ENCODE measurements at places on chromosomes 7 and 10.

DNA sequence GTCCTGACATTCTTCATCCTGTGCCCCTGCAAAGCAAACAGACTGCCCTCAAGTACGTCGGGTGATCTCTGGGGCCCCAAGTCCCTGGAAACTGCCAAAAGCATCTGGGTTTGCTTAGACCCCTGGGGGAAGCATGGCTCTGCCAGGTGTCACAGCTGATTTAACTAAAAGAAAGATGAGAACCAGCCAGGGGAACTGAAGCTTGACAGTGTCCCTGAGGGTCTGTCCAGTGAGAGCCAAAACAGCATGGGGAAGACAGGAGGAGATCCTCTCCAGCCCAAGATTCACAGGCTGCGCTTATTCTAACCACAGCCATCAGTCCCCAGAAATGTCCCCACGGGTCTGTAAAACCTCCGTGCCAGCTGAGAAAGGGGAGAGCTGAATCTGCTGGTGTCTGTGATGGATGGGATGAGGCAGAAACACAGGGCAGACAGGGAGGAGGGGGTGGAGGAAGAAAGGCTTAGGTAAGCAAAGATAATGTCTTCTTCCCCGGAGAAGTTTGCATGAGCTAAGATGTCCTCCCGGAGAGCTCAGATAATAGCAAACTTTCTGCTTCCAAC, 21.3 kb downstream of the CCDC3 start:
- DNase-seq, result no peak

- no peak for DNase-seq
Observed at GRCh38 chr7:30115709-30116297, 19.0 kb upstream of the MTURN start.

DNA sequence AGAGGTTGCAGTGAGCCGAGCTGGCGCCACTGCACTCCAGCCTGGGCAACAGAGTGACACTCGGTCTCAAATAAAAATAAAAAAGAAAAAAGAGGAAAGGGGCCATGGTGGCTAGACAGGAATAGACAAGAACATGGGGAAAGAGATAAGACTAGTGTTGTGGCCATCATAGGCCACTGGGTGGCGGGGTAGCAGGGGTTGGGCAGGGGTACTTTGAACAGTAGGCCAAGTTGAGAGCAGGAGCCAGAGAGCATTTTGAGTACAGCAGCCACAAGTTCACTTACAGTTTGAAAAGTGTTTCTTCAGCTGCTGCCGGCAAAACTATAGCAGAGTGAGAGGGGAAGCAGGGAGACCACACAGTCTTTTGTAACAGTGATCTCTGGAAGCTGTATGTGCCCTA, 656.0 kb downstream of the CNTNAP2 start:
- DNase-seq, result no peak

GRCh38 chr7:159218170-159218569, 73.5 kb upstream of the VIPR2 start:
- DNase-seq, result no peak

DNA sequence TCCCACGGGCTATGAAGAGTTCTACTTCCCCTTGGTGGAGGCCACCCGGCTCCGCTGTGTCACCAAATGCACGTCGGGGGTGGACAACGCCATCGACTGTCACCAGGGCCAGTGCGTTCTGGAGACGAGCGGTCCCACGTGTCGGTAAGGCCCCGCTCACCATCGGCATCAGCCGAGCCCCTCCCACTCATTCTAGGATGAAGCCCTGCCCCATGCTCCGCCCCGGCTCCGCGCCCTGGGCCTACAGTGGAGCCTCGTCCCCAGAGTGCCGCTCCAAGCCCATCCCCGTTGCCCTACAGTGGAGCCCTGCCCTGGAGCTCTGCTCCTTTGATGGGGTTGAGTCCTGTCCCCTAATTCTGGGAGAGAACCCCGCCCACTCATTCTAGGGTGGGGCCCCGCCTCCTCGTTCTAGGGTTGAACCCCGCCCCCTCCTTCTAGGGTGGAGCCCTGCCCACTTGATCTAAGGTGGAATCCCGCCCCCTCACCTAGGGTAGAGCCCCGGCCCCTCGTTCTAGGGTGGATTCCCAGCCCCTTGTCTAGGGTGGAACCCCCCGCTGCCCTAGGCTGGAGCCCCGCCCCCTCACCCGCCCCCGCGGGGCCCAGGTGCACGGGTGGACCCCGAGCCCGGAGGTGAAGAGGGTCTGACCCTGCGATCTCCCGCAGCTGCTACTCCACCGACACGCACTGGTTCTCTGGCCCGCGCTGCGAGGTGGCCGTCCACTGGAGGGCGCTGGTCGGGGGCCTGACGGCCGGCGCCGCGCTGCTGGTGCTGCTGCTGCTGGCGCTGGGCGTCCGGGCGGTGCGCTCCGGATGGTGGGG, 3.4 kb upstream of the MUC12 start:
- no peak for DNase-seq

DNA sequence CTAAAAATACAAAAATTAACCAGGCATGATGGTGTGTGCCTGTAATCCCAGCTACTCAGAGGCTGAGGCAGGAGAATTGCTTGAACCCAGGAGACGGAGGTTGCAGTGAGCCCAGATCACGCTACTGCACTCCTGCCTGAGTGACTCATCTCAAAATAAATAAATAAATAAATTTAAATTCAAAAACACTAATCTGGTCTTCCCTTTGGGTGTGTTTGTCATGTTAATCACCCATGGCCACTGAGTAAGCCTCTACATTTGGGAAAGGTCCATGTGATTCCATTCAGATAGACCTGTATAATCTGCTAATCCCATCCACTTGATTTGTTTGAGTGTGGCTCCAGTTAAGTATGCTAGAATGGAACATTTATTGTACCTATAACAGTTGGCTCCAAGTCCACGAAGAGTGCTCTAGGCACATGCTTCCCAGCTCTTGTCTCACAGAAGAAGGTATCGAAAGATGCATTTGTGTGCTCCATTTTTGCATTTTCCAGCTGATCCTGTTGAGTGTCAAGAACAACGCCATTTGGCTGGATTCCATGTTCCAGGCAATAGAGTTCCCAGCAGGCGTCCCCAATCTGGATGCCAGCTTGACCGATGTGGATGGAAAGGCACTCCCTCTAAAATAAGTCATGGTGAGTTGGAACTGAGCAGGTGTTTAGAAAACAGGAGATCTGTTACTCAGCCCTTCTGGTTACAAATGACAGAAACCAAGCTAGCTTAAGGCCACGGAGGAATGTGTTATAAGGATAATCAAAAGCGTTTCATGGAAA, 4.0 kb downstream of the TUBAL3 start:
- no peak for DNase-seq

DNA sequence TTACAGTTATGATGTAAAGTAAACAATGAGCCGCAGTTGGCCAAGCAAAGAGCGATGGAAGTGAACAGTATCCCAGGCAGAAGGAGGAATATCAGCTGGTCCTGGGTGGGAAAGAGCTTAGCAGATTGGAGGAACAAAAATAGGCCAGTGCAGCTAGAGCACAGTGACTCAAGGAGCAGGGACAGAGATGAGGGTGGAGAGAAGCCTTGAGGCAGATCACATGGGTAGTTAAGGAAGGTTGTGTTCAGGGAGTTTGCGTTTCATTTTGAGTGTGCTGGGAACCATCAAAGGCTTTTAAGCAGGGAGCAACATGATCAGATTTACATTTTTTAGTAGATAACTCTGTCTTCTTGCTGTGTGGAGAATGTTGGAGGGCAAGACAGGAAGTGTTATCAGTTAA, 113.6 kb downstream of the OAT start:
- DNase-seq, result no peak

DNA sequence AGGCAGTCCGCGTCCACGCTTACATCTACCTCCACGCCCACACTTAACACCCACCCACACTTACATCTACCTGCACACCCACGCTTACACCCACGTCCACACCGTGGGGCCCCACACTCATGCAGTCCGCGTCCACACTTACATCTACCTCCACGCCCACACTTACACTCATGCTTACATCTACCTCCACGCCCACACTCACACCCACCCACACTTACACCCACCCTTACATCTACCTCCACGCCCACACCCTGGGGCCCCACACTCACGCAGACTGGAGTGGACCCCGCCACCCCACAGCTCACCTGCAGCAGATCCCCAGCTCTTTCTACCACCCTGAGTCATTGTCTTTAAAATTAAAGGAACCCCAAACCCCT, 32.4 kb upstream of the PWWP2B start:
- no peak for DNase-seq

DNA sequence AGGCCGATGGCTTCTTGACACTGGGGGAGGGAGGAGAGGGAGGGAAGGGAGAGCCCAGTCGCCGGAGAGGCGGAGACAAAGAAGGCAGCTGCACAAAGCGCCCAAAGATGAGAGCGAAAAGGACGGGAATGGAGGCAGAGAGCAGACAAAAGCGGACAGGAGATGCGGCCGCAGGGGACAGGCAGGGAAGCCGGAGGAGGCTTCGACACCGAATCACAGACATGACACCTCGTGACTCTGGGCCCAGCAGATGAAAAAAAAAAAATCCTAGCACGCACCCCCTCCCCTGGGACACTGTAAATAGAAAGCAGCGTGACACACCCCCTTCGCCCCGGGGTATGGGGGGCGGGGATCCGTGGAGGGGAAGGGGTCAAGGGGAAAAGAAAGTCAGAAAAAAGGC, 976 bp downstream of the NAT16 start:
- no peak for DNase-seq

DNA sequence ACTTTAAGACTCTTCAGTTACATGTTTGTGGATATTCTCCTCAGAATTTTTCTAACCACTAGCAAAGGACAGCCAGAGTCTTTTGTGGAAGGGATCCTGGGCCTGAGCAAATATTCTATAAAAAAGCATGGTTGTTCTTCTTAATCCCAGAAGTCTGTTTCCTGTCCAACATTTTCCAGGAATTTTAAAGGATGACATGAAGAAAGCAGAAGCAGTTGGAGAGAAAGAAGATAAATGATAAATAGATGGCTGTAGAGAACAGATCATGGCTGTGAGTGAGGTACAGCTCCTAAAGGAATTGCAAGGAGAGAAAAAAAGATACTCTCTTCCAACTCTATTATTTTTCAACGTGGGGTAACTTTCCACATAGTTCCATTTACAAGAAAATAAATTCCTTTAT, 91.8 kb upstream of the STEAP4 start:
- DNase-seq, result no peak

- no peak for DNase-seq
Observed at GRCh38 chr10:22927661-22928403, at the start of gene ARMC3. Gene ARMC3, plus strand, starts transcription at chr10:22928053. Its CDS starts 3,944 bp downstream, at chr10:22931997.

DNA sequence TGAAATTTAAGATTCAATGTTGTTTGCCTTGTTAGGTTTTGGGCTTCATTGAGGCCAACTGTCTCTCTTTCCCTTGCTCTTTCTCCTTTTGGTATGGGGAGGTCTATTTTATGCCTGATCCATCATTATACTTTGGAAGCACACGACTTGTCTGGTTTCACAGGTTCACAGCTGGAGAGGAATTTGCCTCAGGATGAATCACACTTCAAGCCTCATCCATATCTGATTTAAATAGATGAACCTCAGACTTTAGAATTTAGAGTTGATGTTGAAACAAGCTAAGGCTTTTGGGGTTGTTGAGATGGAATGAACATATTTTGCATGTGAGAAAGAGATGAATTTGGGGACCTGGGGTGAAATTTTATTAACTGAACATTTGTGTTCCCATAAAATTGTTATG, 150.5 kb upstream of the IGFBP3 start:
- DNase-seq, result no peak

GRCh38 chr7:136142583-136142982, 165.4 kb upstream of the MTPN start:
- DNase-seq, result no peak

GRCh38 chr7:36281945-36282717, 107.5 kb upstream of the ANLN start:
- no peak for DNase-seq

- no peak for DNase-seq
Observed at GRCh38 chr7:90459888-90460287, 9.6 kb upstream of the PTTG1IP2 start.

DNA sequence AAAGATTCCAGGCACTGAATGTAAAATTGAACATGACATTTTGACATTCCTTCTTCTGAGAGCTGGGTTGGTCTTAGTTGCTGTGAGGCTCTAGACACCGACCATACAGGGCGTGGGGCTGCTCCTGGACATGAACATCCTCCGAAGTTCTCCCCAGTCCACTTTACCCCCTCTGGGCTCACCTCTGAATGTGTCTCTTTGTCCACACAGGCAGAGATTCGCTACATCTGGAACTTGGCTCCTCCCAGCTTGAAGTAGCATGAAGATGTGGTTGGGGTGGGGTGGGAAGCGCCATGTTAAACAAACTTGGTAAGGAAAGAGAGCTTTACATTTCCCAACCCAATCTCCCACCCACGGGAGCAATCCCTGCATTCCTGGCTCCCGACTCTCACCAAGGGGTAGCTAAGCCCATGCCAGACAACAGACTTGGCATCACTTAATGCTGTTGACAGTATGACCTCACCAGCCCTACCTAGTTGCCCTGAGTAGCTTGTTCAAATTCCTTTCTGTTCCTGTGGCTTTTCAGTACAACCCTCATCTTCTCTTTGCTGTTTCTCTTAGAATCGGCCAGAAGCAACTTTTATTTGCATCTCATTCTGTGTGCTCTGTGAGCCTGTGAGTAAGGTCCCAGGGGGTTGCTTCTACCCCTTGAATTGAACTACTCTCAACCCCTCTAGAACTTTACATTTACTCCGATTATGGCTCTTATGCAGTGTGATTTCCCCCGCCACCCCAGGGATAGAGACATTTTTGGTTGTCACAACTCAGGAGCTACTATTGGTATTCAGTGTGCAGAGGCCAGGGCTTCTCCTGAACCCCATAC, 211.4 kb downstream of the SEC23IP start:
- DNase-seq, result no peak

DNA sequence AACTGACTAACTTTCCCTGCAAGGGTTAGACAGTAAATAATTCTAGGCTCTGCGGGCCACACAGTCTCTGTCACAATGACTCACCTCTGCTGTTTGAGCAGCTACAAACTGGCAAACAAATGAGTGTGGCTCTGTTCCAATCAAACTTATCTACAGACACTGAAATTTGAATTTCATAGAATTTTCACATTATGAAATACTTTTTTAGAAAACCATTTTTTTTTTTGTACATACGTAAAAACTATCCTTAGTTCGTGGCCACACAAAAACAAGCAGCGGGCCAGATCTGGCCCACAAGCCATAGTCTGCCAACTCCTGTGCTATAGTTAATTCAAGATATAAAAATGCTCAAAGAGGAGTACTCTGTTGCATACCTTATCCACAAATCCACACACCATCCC, 32.6 kb downstream of the PIP4K2A start:
- no peak for DNase-seq

GRCh38 chr7:106347229-106347833, 62.5 kb upstream of the NAMPT start:
- DNase-seq, result peak; percentile 26

GRCh38 chr10:104274762-104275721, 6.1 kb downstream of the GSTO2 start:
- DNase-seq, result no peak

- no peak for DNase-seq
Observed at GRCh38 chr7:70706204-70706603, 425.7 kb upstream of the GALNT17 start.

GRCh38 chr7:1033546-1034145, 10.7 kb upstream of the GPR146 start:
- DNase-seq, result no peak

DNA sequence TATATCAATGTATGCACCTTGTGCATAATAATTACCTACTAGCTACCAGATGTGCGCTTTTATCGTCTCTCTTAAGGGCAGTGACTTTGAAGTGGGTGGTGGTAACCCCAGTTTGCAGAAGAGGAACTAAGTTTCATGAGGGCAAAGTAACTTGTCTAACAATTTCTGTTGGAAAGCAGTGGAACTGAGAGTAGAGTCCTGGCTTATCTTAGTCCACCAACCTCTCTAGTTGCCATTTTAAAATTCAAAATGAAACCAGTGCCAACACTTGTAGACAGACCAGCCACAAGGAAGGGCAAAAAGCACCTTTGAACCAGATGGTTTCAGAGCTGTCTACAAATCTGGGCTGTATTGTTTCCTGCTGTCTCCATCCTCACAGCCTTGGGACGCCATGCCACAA, 32.0 kb upstream of the RBM20 start:
- no peak for DNase-seq

All from GF-D8 (cell line).